ENCODE measurements at places on chromosomes 7 and 10.
A peak's percentile ranks its signal among the peaks of the same experiment; 100 is the strongest.

- no peak for DNase-seq
Observed at GRCh38 chr7:93008833-93009232, 108.9 kb downstream of the SAMD9 start.

- no peak for DNase-seq
Observed at GRCh38 chr10:21261842-21262294, 263.6 kb downstream of the SKIDA1 start.

DNA sequence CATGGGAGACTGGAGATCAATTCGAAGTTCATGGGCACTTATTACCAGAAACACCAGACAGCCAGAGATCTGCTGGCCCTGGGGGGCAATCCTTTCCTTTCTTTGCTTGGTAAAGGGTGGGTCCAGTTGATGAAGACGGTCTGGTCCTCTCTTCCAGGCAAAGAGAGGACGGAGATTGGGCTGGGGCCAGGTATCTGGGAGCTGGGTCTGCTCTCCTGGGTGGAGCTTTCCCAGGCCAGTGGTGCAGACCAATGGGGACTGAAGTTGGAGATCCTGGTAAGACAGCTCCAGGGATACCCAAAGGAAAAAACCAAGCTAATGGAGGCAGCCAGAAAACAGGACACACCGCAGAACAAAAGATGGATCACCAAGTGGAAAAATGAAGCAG is 18.3 kb downstream of the NOD1 start:
- DNase-seq = no peak

DNA sequence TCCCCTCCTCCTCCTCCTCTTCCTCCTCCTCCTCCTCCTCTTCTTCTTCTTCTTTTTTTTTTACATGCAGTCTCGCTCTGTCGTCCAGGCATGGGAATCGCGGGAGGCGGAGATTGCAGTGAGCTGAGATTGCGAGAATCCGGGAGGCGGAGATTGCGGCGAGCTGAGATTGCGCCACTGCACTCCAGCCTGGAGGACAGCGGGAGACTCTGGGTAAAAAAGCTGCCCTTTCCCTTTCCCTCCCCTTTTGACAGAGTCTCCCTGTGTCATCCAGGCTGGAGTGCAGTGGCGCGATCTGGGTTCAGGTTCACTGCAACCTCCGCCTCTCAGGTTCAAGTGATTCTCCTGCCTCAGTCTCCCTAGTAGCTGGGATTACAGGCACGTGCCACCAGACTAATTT is 168.1 kb upstream of the MALRD1 start:
- no peak for DNase-seq

- no peak for DNase-seq
Observed at GRCh38 chr10:43044961-43045621, 31.8 kb upstream of the RET start.

DNA sequence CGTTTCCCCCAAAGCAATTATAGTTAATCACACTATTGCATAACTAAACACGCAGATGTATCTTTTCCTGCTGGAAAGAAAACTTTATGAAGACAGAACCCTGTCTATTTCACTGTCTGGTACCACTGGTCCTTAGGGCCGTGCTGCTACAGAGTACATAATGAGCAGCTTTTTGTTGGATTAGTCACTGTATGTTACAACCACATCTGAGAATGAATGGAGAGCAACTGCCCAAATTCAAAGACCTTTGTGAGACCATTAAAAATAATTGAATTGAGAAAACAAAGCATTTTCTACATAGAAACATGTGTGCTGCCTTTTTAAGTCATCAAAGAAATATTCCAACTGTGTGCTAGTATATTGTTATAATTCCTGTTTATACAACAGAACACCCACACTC is 111.3 kb upstream of the SORCS1 start:
- no peak for DNase-seq

GRCh38 chr7:135189961-135190360 is 19.5 kb upstream of the CYREN start:
- DNase-seq = no peak

GRCh38 chr7:45890902-45891461 is 2.7 kb downstream of the IGFBP1 start:
- DNase-seq = peak; percentile 44

- no peak for DNase-seq
Observed at GRCh38 chr10:35413985-35414861, 77.9 kb downstream of the CCNY start.

DNA sequence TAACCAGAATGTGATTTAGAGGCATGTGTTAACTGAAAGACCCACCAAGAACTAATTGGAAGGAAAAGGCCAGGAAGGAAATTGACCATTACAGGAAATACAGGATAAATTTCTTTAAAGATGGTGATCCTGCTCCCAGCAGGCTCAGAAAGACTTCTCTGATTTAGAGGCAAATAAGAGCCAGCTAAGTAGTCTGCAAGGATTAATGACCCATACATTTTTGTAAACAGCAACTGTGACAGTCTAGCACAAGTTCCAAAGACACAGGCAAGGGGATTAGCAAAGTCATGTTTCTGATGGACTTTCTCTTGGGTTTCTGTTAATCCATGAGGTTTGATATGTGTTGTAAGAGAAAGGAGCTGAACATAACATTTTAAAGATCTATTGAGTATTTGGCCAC is 425.0 kb downstream of the HTR7 start:
- DNase-seq = no peak

DNA sequence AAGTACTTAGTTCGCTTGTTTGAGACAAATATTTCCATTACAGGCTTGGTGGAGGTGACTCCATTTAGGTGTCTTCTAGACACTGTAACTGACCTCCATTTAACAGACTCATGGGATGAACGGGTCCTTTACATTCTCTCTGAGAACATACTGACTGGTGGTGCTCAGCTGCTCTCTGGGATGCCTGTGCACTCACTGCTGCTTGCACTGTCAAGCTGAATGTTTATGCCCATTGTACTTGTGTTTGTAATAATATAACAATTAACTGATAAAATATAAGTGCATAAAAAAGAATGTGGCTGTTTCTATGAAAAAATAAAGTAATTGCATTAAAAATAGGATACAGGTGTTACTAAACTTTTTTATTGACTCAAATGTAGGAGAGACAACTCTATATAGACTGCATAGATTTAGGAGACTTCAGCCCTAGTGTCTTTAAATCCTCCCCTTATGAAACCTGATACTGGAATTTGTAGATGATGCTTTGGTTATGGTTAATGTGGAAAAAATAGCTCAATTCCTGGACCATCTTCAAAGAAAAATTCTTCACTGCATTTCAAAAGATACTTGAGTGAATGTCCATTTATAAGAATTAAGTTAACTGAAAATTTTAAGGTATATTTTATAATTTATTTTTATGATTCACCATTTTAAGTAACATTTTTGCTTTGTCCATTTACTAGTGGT is 85.4 kb downstream of the CDK14 start:
- no peak for DNase-seq

DNA sequence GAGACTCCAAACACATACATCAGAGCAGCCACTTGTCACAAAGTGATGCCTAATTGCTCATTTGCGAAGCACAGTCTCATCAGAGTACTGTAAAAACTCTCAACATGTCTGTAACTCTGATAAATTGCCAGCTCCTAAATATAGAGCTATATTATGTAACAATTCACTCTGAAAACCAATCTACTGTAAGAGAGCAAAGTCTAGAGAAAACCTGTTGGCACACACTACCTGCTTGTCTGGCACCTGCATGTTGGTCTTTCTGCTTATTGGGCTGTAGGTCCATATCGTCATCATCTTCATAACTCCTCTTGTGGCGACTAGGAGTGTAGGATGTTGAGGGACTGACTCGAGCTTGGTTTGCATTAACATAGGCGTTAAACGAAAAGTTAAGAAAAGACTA is 19.8 kb downstream of the MCMBP start:
- DNase-seq = no peak

DNA sequence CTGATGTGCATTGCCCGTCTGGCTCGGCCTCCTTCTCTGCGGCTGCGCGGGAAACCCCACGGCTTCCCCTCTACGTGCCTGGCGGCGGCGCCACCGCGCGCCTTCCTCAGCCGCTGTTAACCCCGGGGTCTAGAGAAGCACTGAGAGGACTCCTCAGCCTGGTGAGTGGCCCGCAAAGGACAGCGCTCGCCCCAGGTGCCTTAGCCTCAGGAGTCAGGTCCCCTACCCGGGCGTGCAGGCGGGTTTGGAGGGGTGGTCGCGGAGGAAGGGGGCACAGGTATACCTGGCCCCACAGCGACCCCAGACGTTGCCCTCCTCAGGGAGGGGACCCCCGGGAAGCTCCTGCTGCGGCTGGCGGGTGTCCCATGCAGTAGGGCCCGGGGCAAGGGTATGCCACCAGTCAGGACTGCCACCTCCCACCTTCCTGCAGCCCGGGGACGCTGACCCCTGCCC is 51.0 kb downstream of the ARL5B start:
- DNase-seq = no peak

DNA sequence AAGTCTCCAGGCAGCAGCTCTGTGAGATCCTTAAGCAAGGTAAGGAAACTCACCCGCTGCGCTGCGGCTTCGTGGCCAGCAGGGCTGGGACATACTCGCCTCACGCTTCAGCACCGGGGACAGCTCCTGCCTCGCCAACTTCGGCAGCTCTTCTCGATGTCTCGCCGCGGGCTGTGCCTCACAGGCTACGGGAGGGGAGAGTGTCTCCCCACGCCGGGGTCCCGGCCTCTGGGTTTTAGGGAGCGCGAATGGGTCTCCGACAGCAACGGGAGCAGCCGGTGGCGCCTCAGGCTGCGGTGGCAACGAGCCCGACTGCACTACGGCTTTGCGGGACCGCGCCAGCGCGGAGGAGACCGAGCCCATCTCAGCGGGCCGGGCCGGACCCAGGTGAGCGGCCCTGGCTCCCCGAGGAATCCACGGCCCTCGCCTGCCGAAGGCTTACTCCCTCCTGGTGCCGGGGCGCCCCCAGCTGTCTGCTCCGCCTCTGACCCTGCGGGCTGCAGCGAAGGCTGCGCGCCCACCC is 62.4 kb downstream of the LSM5 start:
- DNase-seq = peak; percentile 15

- no peak for DNase-seq
Observed at GRCh38 chr7:30778255-30779025, 7.2 kb downstream of the MINDY4 start.

GRCh38 chr7:158957921-158958491 is 101.6 kb downstream of the DYNC2I1 start:
- peak; percentile 88 for DNase-seq

DNA sequence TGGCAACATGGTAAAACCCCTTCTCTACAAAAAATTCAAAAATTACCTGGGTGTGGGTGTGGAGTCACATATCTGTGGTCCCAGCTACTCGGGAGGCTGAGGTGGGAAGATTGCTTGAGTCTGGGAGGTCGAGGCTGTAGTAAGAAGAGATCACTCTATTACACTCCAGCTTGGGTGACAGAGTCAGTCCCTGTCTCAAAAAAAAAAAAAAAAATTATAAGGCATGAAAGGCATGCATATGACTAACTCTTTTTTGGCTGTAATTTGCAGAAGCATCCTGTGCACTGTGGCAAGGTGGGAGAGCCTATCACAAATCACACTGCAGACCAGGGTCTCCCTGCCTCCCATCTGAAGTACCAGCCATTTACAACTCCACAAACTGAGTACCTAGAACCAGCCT is 14.1 kb upstream of the MYPN start:
- DNase-seq = no peak

DNA sequence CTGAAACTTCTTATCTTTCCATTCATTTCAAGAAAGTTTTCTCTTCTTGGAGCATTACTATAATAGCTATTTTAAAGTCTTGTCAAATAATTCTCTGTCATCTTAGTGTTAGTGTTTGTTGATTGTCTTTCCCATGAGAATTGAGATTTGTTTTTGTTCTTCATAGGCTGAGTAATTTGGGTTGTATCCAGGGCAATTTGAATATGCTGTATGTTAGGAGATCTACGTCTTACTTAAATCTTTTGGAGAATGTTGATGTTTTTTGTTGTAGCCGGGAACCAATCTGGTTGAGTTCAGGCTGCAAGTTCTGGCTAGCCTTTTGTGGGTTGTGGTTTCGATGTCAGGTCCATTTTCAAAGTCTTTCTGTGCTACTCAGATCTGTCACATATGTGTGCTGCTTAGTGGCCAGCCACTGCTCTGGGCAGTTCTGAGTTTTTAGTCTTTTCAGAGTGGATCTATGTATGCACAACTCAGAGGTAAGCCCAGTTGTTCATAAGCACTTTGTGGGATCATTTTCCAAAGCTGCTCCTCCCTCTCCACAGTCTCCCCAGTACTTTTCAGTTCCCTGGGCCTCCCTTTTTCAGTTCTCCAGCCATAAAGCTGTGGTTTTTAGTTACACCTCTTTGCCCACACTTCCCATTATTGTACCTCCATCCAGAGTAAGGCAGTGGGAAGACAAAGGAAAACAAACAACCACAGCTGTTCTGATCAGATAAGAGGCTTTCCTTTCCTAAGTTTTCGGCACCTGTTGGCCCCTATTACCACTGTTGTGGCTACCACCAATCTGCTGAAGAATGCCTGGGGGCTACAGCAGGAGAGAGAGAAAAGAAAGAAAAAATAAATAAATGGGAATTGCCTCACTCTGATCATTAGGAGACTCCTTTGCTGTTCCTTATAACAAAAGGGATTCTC is 4.7 kb upstream of the CCNJ start:
- no peak for DNase-seq

- DNase-seq = no peak
Observed at GRCh38 chr7:101159696-101160674, 5.4 kb downstream of the VGF start.

DNA sequence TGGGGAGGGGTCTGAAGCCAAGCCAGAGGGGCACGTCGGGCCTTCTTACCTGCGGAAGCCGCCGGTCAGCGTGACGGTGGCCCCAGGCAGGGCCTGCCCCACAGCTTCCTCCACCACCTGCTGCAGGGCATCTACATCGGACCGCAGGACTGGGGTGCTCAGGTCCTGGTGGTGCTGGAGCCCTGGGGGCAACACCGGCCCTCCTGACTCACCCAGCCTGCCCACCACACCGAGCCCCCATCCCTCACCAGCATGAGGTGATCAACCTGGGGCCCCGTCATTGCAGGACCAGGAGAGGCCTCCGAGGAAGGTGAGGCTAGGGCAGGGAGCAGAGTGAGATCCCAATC is 8.0 kb downstream of the POLM start:
- no peak for DNase-seq

- DNase-seq = peak; percentile 4
Observed at GRCh38 chr10:58436071-58436470, 50.9 kb downstream of the TFAM start.

- no peak for DNase-seq
Observed at GRCh38 chr10:119299531-119299930, 92.2 kb downstream of the GRK5 start.

DNA sequence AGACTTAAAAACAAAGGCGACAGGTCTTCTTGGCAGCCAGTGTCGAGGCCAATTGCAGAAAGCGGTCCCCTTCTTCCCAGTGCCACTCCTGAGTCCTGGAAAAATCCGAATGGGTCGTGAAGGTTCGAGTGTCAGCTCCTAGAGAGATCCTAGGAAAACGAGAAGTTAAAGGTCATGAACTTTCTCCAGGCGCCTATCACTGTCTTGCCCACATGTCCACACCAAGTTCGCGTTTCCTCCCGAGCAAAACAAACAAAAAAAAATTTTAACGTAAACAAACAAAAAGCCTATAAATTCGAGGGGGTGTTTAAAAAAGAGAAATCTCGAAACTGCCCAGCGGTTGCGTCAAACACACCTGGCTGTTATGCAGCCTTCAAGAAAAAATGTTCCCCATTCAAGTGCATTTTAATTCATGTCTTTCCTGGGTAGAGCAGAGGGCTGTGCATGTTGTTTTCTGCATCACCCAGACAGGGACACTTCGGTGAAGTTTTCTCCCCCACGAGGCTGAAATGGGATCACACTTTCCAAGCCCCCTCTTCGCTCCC is 1.5 kb downstream of the ARHGAP21 start:
- DNase-seq = no peak

- DNase-seq = no peak
Observed at GRCh38 chr10:48938281-48938680, 1.4 kb downstream of the LRRC18 start.

- DNase-seq = no peak
Observed at GRCh38 chr10:30510932-30511700, 77.1 kb downstream of the MAP3K8 start.
